ENCODE measurements at places on chromosomes 4 and X.

GRCh38 chr4:2275546-2276251 lies 13.8 kb upstream of the MXD4 start:
- DNase-seq = no peak

DNA sequence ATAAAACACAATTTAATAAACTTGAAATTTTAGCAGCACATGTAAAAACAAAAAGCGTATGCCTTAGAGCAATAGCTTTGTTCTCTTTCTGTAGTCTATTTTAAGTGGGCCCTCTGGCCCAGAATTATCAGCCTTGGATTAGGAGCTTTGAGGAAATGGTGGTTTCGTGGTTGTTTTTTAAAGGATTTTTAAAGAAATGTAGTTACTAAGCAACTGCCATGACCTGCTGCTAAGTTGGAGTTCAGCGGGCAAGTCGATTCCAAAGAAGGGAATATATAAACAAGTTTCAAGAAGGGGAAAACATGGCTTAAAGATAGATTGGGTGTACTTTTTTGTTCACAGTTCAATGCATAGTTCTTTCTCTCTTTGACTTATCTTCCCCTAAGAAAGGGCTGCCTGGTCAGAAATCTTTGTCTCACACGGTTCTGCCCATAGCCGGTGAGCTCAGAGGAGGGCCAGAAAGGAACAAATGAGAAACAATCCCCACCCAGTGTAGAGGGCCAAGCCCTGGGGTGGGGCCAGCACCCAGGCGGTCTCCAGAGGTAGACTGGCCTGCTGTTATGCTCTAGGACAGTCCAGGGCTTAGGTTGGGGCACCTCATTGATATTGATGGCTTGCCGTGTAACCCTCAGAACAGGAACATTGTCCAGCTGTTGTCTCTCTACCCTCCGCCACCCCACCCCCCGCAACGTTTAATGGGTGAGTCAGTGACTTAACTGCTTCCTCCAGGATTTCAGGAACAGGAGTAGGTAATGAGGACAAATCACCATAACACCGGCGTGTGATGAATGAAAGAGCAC lies 32.5 kb downstream of the DLG3 start:
- DNase-seq = no peak

- DNase-seq = no peak
Observed at GRCh38 chr4:104749062-104749461, 254.4 kb upstream of the CXXC4 start.

- DNase-seq = no peak
Observed at GRCh38 chr4:109207061-109207460, 95.4 kb downstream of the COL25A1 start.

- DNase-seq = no peak
Observed at GRCh38 chrX:40552768-40553167, 28.0 kb upstream of the ATP6AP2 start.

- no peak for DNase-seq
Observed at GRCh38 chrX:71292669-71293365, 8.7 kb upstream of the ITGB1BP2 start.

GRCh38 chrX:123755107-123755506 lies 22.3 kb upstream of the THOC2 start:
- no peak for DNase-seq

- no peak for DNase-seq
Observed at GRCh38 chr4:78720204-78720603, 55.9 kb upstream of the BMP2K start.

- no peak for DNase-seq
Observed at GRCh38 chr4:56658528-56658927, 22.6 kb downstream of the HOPX start.

- no peak for DNase-seq
Observed at GRCh38 chrX:29617725-29618124, 597.6 kb upstream of the MAGEB2 start.

DNA sequence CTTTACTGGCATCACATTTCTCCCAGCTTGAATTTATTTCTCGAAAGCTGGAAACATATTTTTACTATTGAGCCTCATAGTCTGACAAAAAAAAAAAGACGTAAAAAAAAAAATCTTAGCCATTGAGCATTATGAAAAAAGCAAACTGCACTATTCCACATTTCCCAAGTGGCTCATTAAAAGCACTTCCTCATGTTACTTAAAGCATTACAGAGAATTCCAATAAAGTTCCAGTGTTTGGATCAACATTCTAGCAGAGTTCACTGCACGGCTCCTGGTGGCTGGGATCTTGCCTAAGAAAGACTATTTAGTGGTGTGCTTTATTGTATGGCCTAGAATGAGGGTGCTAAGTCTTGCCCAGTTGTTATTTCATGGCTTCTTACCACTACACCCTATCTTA lies 476.2 kb downstream of the PPARGC1A start:
- no peak for DNase-seq

DNA sequence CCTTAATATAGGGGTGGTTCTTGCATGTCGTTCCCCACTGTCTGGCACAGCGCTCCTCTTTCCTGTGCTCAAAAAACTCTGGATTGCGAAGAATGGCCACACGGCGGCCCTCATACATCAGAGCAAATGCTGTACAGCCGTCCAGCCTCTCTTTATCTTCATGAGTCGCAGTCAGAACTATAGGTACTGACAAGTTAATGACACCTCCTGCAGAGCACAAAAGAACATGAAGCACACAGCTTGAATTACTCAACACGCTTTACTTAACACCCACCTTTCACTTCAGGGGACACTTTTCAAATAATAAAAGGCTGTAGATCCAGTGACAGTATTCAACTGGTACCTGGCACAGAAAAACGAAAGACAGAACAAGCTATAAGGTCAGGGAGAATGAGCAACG lies 65.3 kb downstream of the PAPSS1 start:
- no peak for DNase-seq

DNA sequence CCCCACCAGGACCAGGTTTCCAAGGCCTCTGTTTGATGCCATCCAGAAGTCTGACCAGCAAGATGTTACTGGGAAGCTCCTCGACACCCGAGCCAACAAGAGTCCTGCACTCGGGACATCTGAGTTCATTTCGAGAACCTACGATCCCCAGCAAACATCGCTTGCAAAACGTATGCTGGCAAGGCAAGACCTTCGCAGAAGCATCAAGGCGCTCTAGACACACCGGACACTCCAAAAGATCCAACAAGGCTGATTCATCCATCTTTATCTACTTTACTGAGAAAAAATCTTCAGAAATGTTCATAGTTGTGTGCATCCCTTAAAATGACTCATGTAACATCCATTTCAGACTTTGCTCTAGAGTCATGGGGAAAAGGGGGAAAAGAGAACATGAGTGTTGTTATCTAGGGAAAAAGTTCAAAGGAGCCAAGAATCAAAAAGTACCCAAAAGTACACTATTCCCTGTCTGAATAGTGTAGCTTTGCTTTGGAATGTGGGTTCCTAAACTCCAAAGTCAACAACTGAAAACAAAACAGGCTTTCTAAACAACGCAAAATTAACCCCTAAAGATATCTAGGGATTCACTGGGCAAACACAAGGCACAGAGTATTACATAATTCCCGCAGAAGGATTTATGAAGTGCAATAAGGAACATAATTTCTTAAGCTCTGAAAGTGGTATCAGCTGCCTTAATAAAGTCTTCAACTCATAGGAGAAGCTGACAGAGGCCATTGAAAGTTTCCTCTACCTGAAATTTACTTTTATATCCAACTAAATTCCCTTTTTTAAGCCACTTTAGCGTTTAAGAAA lies 1.6 kb downstream of the SH3RF1 start:
- no peak for DNase-seq

Data from activated CD8-positive, alpha-beta memory T cell treated with anti-CD3 and anti-CD28 coated beads for 1 hour (primary cell).